ENCODE measurements at places on chromosomes 1 and 21.

GRCh38 chr1:151846686-151847237 lies 6.8 kb downstream of the THEM5 start:
- DNase-seq, result no peak

- DNase-seq, result no peak
These were observed 146.5 kb upstream of the COA6 start for GRCh38 chr1:234226819-234227165.

DNA sequence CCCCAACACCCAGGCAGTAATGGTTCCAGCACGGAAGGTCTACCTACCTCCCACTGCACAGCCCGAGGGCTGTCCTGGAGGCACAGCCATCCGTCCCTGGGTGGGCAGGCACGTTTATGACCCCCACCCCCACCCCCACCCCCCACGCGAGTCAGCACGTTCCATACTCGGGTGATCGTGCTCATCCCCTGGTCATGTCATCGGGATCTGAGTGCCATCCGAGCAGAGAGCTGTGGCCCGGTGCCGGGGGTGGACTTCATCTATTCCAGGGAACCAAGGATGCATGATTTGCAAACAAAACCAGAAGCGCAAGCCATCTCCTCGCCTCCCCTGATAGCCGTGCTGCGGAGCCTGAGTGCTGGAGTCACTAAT lies 1.1 kb downstream of the TSPEAR start:
- no peak for DNase-seq

DNA sequence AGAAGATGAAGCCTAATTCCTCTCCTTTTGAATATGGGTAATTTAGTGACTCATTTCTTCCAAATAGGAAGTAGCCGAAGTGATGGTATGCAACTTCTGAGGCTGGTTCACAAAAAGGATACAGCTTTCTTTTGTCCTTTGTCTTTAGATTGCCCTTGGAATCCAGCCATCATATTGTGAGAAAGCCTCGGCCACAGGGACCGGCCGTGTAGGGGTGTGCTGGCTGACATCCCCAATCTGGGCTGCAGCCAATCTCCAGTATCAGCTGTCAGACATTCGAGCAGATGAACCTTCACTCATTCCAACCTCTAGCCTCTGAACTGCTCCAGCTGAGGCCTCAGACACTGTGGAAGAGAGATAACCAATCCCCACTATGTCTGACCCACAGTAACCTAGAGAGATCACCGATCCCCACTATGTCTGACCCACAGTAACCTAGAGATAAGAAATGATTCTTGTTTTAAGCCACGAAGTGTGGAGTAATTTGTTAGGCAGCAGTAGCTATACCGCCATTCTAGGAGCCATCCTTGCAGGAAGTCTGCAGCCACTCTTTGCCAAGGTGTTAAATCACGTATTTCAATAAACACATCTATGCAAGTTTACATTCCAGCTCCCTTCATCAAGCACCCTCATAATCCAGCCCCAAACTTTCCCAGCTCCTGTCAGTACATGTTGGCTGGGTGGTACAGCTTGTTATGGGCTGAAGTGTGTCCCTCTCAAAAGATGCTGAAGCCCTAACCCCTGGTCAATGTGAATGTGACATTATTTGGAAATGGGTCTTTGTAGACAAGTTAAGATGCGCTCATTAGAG lies 2.9 kb upstream of the DIP2A start:
- no peak for DNase-seq

GRCh38 chr1:59827055-59827643 lies 12.4 kb downstream of the HOOK1 start:
- DNase-seq, result no peak

GRCh38 chr1:201450721-201451291 lies 18.2 kb downstream of the PHLDA3 start:
- no peak for DNase-seq

GRCh38 chr1:37001703-37002102 lies 32.6 kb downstream of the GRIK3 start:
- DNase-seq, result no peak
